Stimulated activated CD8-positive, alpha-beta memory T cell treated with anti-CD3 and anti-CD28 coated beads, Interleukin-12 subunit alpha, Interleukin-12 subunit beta, amount 100 ng/mL, for 4 hours (primary cell): ENCODE measurements at places on chromosomes 1 and 21.

DNA sequence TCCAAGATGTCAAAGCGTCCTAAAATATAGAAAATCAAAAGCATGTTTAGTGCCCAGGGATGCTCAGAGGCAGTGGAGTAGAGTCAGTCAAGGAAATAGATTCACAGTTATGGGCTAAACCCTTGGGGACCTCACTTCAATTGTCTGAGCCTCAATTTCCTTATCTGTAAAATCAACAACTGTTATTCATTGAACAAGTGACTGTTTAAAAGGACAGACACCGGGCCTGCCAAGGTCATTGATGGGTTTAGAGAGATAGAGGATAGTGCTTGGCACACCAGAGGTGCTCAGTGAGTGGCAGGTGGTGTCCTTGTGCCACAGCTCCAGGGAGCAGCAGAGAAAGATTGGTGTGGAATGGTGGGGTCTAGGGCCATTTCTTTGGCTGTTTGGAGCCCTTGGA, 12.8 kb downstream of the PLA2G5 start:
- DNase-seq = no peak

DNA sequence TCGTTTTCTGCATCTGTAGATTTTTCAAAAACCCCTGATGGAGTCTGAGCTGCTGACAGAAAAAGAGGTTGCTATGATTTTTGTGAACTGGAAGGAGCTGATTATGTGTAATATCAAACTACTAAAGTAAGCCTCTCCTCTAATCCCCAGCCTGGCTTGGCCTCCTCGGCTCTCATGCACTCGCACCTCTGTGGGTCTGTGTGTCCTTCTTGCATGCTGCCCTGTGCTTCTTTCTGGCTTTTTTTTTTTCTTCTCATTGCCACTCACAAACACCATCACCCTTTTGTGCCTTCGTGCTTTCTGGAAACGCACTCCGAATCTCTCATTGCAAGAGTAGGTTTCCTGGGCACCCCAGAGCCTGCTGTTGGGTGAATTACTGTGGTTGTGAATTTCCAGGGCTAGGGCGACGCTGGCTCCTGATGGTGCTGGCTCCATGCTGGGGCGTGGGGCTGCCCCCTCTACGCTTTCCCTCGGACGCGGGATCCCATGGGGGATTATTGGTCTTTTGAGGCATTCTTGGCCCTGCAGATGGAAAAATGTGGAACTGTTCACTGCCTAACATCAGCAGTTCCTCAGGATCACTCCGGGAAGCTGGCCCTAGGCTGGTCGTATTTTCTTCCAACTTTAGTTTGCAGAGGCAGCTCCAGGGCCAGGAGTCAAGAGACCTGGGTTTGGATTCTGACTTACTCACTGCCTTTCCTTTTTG, 56.8 kb downstream of the ATP5PO start:
- no peak for DNase-seq

DNA sequence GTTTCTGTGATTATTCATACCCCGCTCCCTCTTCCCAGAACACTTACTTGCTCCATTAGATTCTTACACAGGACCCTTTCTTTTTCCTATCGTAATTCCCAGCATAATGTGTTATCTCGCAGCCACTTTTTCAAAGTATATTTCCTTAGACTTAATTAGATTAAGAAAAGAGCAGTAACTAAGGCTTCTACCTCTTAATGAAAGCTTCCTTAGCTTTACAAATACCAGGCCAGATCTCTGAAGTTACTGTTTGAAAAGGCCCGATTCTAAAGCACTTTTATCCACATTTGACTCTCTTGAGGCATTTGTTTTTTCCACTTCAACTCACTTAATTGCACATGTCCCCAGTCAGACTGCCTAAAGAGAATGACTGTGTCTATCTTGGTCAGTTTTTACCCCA, 1264.3 kb upstream of the ADGRL2 start:
- DNase-seq = no peak

- DNase-seq = no peak
Observed at GRCh38 chr1:248622570-248623001, 12.3 kb downstream of the OR2T11 start.

DNA sequence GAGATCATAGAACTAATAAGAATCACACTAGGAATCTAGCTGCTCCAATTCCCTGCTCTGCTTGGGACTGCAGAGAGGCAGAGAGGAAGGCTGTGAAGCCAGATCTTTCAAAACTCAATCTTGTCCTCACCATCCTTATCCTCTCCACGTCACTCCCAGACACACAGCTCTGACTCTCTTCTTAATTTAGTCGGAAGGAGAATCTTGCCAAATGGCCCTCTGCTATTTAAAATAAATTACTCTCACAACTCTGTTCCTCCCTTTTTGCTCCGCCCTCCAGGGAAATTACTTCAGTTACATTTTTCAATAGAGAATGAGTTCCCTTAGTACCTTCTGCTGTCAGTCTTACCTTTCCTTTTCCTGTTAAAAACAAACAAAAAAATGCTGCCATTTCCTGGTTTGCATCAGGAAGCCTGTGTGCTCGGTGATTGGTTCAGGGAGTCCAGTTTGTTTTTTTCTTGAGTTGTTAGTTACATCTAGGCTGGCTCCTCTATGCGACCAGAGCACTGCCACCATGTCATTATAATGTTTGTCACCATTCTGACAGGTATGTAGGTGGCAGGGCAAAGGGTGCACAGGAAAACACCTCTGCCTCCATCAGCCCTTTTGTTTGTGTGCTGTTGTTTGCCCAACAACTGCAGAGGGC, 80.1 kb downstream of the FCRL5 start:
- no peak for DNase-seq

- no peak for DNase-seq
Observed at GRCh38 chr1:174938281-174939007, 61.3 kb upstream of the CACYBP start.

- DNase-seq = no peak
Observed at GRCh38 chr1:183954496-183954895, 83.0 kb downstream of the COLGALT2 start.

GRCh38 chr1:111863401-111863800, 107.7 kb downstream of the DDX20 start:
- DNase-seq = no peak

DNA sequence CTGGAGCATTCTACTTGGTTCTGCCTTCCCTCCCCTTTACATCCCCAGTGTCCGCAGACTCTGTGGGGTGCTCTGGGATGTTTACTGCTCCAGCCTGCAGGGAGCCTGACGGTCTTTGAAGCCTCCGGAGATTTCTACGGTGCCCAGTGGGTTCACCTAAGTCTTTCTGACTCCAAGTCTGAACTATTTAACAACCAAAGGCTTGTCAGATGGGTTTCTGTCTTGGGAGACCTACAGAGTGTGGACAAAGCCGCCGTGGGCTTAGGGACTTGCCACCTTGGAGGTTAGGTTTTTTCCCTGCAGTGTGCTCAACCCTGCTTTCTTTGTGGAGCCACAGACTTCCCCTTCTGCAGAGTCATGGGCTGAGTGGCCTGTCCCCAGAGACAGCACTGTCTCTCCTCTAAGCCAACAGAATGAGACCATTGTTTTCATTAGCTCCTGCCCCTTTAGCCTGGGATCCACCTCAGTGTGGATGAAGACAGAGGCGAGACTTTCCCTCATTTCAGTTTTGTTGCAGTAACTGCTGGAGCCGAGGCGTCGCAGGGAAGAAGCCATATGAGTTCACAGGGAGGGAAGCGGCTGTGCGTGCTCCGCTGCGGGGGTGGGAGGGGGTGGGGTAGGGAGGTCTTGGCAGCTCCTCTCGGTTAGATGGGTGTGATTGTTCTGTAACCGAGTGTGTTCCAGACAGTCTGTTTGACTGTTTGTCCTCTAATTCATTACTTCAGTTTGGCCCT, 120.7 kb downstream of the CNIH3 start:
- no peak for DNase-seq

DNA sequence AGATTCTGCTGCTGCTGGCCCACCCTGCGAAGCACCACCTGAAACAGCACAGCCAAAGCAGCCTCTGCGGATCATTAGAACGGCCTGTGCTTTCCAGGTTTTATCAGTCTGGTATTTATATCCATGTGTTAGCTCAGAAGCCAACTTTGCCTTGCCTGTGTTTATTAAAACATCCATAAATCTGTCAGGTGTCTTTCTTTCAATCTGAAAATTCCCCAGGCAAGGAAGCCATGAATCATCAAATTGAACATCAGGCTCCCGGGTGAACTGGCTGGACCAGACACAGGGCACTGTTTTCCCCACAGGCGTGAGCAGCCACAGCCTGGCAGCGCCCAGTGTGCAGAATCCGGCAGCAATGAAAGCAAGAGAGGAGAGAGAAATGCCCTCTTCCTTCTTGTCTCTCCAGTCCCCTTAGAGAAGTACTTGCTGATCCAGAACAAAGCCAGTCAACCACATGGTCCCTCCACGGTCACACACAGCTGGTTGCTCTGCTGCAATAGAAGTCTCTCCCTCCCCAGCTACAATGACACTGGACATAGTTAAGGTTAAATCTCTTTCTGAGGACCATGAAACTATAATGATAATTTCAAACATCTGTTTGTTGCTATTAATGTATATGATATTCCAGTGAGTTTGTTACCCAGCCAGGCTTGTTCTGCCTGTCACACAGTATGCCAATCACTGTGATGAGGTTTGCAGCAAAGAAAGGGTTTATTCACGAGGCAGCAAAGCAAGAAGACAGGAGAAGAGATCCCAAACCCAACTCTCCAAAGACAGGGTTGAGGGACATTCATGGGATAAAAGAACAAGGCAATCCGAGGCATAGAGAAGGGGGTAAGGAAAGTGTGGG, 212.1 kb upstream of the FMN2 start:
- DNase-seq = no peak

GRCh38 chr1:151037032-151037431, 646 bp downstream of the BNIPL start:
- no peak for DNase-seq

DNA sequence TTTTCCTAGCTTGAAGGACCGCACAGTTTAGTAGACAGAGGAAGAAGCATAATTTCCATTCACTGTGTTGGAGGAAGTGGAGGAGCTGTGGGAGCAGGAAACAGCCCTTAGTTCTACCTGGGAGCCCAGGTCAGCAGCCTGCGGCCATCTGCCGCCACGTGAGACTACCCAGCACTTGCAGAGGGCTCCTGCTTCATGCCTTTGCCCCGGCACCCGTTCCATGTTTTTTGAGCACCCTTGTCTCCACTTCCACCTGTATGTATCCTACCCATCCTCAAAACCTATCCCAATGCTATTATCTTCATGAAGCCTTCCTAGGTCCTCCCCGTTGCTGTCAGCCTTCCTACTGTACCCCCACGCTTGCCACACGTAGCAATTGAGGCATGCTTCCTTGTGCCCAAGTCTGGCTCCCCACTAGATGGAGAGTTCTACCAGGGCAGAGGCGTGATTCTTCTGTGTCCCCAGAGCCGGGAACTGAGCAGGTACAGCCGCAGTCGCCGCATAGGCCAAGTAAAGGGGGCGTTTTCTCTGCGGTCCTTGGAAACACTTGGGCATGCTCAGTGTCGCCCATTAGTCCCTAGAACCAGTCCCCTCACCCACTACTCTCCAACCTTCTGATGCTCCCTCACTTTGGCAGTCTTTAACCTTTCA, 1.9 kb downstream of the SLC6A9 start:
- DNase-seq = no peak

- DNase-seq = no peak
Observed at GRCh38 chr1:10773851-10774614, 22.4 kb downstream of the CASZ1 start.

DNA sequence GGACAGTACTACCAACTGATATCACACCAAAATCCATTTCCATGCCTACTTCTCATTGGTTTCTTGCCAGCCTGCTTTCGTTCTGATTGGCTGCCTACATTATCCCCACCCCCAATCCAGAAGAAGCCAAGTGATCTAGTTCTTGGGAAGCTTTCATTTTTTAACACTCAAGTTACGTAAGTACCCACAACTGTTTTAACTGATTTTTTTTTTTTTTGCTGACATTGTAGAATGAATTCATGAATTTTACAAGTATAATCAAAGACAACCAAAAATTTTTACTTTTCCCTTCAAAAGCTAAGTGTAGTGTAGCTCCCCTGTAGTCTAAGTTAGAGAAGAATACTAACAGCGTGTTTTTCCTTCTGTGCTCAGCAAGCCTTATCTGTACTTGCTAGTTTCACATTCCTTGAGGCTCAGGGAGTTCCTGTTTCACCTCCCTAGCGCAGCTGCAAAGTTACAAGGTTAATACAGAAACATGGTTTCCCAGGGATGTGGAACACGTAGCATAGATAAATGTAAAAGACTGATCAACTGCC, at the start of gene SLC9C2:
TSS of gene SLC9C2 (minus strand) at position 17 of the 536 bp plus-strand sequence. CDS start 1,296 bp downstream, outside the sequence.
- no peak for DNase-seq
